ENCODE measurements at places on chromosomes 1 and 21.
A peak's percentile ranks its signal among the peaks of the same experiment; 100 is the strongest.

- DNase-seq: no peak
These were observed 448 bp upstream of the COL9A2 start for GRCh38 chr1:40317394-40318074.

DNA sequence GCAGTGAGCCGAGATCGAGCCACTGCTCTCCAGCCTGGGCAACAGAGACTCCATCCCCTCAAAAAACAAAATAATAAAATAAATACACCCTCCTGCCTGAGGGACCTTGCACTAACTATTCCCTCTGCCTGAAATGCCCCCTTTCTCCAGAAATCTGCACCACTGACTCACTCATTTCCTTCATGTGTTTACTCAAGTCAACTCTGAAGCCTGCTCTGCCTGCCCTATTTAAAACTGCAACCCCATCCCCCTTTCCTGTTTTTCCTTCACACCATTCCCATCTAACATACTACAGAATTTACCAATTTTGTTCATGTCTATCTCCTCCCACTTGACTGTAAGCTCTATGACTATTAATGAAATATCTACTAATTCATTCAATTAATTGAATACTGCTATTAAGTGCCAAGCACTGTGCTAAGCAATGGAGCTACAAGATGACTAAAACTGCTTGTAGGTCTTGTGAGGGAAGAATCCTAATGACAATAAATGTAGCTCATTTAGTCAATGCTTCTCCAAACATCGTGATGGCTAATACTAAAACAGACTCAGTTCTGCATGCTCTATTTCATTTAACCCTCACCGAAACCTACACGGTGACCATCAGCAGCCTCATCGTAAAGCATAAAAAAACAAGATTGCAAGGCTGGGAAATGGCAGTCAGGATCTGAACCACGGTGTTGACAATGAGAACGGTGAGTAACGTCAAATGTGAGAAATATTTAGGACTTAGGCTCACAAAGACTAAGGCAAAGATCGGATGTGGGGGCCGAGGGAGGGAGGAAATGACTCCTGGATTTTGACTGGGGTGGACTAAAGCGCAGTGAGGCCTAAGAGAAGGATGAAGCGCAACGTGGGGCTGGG is 749 bp upstream of the TMEM39B start:
- no peak for DNase-seq

GRCh38 chr1:19762175-19762779 is 37.4 kb downstream of the TMCO4 start:
- DNase-seq: peak; percentile 37

DNA sequence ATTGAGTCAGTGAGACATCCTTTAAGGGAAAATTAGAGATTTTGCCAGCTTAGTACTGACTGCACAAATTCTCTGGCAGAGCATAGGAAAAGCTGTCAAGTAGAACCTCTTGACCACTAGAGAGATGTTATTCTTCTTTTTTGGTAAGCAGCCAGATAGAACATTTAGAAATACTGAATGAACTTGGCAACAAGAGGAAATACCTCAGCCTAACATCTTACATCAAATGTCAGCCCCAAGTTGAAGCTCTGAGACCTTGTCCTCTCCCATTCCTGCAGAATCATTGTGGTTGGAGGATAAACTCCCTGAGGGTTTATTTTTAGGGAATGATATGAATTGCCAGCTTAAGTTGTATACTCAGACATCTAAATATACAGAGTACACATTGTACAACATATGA is 53.5 kb downstream of the MIGA1 start:
- no peak for DNase-seq

- DNase-seq: no peak
These were observed 57.8 kb downstream of the BCAR3 start for GRCh38 chr1:93623875-93624274.

DNA sequence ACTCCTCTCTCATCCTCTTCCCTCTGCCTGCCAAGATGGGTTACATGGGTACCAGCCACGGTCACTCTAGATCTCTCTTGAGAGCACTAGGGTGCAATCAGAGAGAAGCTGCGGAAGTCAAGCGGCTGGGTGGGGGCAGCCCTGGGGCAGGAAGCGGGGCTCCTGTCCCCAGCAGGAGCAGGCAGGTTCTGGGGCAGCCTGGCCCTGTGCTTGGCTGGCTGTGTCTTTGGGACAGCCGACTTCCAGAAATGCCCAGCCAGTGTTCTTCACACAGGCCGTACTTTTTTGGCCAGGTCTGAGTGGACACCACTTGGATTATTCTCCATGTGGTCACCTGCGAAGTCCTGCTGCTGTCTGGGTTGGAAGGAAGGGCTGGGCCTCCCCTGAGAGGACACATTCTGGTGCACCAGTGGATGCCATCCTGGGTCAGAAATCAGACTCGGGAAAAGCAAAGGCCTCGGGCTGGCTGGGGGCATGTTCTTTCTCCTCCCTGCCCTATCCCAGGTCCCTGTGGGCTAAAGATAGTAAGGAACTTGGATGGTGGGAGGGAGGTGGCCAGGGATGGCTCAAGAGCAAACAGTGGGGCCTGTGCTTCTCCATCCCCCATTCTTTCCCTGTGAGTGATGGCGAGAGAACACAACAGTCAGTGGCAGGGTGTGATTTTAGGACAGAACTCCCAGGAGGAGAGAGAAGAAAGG is 93.7 kb downstream of the ITPKB start:
- DNase-seq: no peak

DNA sequence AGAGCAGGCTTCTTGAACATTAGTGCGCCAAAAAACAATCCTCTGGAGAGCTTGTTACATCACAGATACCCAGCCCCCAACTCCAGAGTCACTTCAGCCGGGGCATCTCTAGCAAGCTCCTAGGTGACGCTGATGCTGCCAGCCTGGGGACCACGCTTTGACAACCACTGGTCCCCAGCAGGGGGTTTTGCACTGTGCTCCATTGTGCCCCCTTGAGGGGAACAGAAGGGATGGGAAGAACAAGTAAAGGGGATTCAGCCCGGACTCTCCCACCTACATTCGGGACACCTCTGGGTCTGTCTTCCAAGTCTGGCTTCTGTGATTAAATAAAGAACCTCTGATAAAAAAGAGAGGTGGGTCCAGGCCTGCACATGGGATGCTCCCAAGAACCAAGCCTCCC is 60.4 kb downstream of the ATP5PO start:
- DNase-seq: peak; percentile 19

- DNase-seq: no peak
These were observed 42.9 kb upstream of the MAN1A2 start for GRCh38 chr1:117324357-117324756.

DNA sequence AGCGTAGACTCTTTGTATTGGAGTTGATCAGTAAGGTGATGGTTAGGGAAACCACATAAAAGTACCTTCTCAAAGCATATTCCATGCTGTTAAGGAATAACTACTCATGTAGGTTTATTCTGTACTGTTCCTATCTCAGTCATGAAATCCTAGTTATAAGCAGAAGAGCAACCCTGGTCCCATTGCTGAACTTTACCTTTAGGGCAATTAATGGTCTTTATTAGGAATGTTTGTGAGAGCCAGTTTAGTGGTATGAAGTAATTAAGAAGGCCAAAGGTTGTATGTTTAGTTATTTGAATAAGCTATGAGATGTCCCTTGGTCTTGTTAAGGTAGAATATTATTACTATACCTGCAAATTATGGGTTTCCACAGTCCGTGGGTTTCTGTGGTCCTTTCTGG is 44.0 kb downstream of the ACP6 start:
- DNase-seq: no peak

- DNase-seq: no peak
These were observed 58.1 kb upstream of the ANGPTL1 start for GRCh38 chr1:178928976-178929375.

- no peak for DNase-seq
These were observed 130.7 kb upstream of the IGSF21 start for GRCh38 chr1:17976854-17977253.

DNA sequence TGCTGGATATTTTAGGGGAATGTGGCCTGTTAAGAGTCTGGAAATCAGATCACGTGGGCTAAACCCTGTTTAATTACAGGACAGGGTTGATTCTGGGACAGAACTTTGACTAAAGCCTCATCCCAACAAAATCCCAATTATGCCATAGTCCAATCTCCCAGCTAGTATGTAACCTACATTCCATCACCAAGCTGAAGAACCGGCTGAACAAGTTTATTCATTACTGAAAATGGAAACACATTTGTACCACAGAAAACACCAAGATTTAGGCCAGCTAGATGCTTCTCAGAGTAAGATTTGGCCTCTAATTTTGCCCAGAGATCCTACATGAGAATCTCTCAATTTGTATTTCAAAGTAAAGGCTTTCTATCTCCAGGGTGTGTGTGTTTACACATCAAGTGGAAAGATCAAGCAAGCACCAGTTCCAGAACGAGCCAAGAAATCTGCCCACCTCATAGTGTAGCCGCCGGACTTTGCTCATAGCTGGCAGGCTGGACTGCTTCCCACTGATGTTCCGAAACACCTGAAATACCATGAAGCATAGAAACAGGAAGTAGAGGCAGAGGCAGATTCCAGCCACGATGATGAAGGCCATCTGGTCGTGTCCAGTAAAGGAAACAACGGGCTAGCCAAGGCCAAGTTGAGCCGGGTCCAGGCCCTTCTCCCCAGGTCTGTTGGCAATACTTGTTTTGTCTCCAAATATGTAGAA is 86.8 kb downstream of the WLS start:
- no peak for DNase-seq

DNA sequence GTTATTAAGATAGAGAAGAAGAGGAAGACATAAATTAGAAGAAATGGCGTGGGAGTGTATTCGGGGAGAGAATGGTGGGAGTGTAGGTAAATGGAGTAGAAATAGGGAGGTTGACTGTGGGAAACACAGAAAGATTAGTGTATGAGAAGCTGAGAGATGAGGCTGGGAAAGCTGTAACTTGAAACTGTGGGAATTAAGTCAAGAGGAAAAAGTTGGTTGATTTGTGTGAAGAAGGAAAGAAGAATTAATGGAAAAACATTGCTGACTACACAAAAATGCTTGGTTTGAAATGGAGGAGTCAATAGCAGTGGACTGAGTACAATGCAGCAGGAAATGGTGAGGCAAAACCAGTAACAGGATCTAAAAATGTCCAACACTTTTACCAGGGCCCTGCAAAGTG is 448.3 kb downstream of the PTPRC start:
- no peak for DNase-seq

DNA sequence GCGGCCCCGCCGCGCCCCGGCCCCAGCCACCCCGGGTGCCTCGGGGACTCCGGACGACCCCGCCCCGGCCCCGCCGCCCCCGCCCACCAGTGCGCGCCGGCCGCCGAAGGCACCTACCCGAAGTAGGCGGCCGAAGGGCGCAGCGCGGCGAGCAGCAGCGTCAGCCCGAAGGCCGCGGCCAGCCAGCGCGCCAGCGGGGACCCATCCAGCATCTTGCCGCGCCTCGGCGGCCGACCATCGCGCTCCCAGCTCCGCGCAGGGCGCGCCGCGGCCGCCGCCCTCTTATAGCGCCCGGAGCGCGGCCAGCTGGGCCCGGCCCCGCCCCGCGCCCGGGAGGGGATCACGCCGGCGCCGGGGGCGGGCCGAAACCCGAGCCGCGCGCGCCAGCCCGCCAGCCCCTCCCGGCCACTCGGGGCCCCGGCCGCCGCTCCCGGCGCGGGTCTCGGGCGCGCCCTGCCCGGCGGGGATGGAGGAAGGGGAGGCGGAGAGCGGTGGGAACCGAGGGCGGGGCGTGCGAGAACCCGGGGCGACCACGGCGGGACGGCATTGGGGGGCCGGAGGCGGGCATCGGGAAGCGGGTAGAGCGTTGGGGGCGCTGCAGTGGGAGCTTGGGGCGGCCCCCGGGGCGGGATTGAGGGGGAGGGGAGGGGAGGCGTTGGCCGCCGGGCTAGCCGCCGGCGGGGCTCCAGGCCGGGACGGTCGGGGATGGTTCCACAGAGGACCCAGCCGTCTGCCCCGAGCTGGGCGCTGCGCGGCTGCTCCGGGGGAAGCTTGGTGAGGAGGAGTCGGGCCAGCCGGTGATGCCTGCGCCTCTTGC is at the start of gene WNT9A:
Gene WNT9A (minus strand): TSS at position 257 of the 817 bp plus-strand sequence. CDS start 45 bp downstream, at position 212.
- DNase-seq: peak; percentile 47

- no peak for DNase-seq
These were observed 51.2 kb downstream of the EPHB2 start for GRCh38 chr1:22761821-22762220.

DNA sequence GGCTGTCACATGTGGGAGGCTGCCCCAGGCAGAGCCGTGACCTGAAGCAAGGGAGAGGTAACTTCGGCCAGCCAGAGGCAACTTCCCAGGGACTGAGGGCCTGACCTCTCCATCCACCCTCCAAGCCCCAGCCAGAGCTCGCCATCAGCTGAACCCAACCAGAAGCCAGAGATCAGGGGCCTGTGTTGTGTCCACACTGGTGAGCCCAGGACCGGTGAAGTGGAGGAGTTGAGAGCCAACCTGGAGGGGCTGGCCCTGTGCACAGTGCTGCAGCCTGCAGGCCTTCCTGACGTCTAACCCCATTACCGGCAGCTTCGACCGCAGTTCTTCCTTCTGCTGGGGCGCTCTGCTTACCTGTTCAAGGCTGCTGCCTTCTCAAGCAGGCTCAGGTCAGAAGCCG is 19.6 kb upstream of the PDE9A start:
- no peak for DNase-seq

- DNase-seq: no peak
These were observed 8.0 kb downstream of the RUNX3 start for GRCh38 chr1:24921938-24922662.

- no peak for DNase-seq
These were observed 11.7 kb upstream of the S100A11 start for GRCh38 chr1:152048416-152049009.

DNA sequence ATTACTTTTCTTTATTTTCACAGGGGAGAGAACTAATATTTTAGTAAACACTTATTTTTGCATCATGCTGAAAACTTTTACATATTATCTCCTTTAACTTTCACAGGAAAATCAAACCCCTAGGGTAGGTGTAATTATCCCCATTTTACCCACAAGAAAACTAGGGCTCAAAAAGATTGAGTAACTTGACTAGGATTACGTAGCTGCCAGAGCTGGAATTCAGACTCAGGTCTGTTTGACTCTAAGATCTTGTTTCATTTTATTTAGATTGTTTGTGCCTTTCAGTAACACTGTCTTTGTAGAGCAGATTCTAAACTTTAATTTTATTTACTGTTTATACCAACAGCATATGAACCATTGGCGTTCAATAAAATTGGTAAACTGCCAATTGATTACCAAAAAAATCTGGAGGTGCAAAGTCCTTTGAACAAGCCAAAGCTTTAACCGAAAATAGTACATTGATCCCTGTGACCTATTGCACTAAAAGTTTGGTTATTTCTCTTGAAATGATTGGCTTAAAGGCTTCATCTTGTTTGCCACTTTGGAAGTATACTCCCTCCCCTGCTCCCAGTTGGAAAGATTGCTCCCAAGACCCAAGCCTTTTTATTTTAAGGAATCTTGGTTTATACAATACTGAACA is 71.0 kb upstream of the WDR26 start:
- DNase-seq: no peak
